ENCODE measurements at places on chromosomes 11 and 22. TPM values are rescaled to one million over a fixed set of nuclear protein-coding genes. Genes with fewer than 3 reads are reported as not detected.

DNA sequence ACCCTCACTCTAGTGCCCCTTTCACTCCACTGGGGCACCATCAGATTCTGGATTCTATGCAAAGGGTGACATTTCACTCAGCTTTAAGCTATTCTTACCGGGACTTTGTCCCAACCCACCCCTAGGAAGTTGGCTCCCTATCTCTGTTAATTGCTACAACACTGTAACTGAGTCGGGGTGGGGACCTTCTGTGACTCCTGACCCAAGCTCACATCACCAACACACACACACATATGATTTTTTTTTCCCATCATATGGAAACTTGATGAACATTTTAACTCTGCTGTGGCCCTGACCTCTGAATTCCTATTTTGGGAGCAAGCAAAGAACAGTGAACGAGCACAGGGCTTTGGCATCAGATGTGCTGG is 16.6 kb downstream of the USH1C start:
- H3K4me3 ChIP-seq = no peak overlapping the region
- H3K27me3 ChIP-seq = no peaks in the 10 kb centered on the region
- H3K36me3 ChIP-seq = no peaks in the 10 kb centered on the region
- H3K27ac ChIP-seq = no peak overlapping the region
- H3K4me1 ChIP-seq = no peaks in the 10 kb centered on the region

GRCh38 chr22:46010207-46010867 is 33.4 kb upstream of the WNT7B start:
- H3K27ac ChIP-seq = no peak overlapping the region
- H3K4me3 ChIP-seq = no peak overlapping the region
- H3K36me3 ChIP-seq = no peaks in the 10 kb centered on the region
- H3K27me3 ChIP-seq = no peaks in the 10 kb centered on the region

GRCh38 chr11:72589802-72590761 is 84.1 kb downstream of the PDE2A start:
- peaks cover 48% of the 10 kb centered on the region for H3K27me3 ChIP-seq
- peaks cover 20% of the 10 kb centered on the region for H3K4me1 ChIP-seq
- H3K36me3 ChIP-seq = no peaks in the 10 kb centered on the region
- H3K4me3 ChIP-seq = peak overlapping the region; percentile 38
- no peak for DNase-seq

DNA sequence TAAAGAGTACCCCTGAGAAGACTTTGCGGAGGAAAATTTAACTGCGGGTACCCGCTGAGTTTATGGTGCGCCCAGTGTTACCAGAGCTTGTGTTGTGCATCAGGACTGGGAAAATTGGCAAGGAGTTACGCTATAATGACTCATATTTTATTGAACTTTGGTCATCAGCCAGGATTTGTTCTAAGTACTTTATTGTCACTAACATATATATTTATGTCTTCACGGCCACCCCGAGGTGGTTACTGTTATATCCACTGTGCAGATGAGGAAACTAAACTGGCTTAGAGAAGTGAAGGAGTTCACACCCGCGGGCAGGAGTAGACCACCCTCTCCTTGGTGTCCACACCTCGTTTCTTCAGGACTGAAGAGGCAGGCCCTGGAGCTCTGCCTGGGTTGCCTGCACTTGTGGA is 667 bp downstream of the ACCS start:
- H3K36me3 ChIP-seq = peaks cover 8% of the 10 kb centered on the region
- H3K27ac ChIP-seq = peak overlapping the region; percentile 92
- peak overlapping the region; percentile 74 for H3K4me3 ChIP-seq
- no peaks in the 10 kb centered on the region for H3K27me3 ChIP-seq
- H3K4me1 ChIP-seq = peaks cover 14% of the 10 kb centered on the region

DNA sequence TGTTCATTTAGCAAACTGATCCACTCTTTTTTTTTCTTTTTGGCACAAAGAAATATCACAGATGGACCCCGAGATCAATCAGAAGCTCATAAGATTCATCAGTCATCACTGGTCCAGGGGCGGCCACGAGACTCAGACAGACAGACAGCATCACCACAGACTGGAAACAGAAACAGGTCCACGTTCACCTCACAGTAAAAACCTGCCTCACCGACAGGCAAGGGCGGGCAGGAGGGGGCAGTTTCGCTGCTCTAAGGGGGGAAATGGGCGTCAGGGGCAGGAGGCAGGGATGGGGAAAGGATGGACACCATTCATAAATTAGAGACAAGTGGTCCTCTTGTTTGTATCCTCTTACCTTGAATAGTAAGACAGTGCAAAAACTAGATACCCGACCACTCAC is 16.5 kb downstream of the CHST1 start:
- H3K36me3 ChIP-seq = no peaks in the 10 kb centered on the region
- peaks cover 11% of the 10 kb centered on the region for H3K27me3 ChIP-seq
- no peak overlapping the region for H3K27ac ChIP-seq
- DNase-seq = no peak

DNA sequence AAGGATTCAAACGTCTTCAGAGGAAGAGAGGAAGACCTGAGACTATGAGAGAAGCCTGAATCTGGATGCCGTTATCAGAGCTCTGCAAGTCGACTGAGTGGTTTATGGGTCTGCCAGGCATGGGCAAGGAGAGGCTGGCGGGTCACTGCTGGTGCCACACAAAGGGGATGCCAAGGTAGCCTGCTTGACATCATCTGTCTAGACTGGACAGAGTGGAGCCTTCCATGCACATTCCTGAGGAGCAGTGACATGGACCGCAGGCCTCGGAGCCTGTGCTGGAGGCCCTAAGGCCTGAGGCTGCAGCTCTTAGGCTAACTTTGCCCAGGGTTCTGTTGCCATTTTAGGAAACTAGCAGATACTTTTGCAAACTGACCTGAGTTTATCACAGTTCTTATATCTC is 127.4 kb downstream of the WT1 start:
- peaks cover 5% of the 10 kb centered on the region for H3K4me1 ChIP-seq
- DNase-seq = no peak
- H3K36me3 ChIP-seq = no peaks in the 10 kb centered on the region
- H3K27me3 ChIP-seq = no peaks in the 10 kb centered on the region

GRCh38 chr11:15539645-15540044 is 424.9 kb downstream of the INSC start:
- H3K27me3 ChIP-seq = no peaks in the 10 kb centered on the region
- no peak overlapping the region for H3K27ac ChIP-seq
- no peak for DNase-seq
- no peaks in the 10 kb centered on the region for H3K36me3 ChIP-seq

The CLCF1 gene
- 3.7 TPM for total RNA-seq

The FGF3 gene
- total RNA-seq = not detected

The C11orf86 gene
- not detected for total RNA-seq

The MYBPC3 gene
- 0.86 TPM for total RNA-seq
